ENCODE measurements at places on chromosomes 1 and 21.

DNA sequence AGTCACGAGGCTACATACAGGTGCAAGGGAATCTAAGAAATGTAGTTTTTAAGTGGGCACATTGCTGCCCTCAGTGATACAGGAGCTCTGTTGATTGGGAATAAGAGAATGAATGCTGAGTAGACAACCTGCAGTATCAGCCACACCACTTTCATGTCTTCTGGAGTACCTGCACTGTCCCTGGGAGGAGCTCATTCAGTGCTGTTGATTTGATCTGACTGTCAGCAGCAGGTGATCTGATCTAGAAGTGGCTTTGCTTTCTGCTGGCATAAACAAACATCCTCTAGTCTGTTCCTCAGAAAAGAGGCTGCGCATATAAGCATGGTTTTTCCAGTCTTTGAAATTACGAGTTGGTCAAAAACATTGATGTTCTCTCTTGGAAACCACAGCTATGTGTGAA lies 35.5 kb upstream of the LRRC52 start:
- no peak for DNase-seq

- DNase-seq: no peak
Measured at GRCh38 chr1:203626910-203627246, 246 bp downstream of the ATP2B4 start.

GRCh38 chr1:211944733-211945500 lies 90.4 kb downstream of the INTS7 start:
- no peak for DNase-seq

- DNase-seq: no peak
Measured at GRCh38 chr21:39348040-39348354, 891 bp downstream of the HMGN1 start.

DNA sequence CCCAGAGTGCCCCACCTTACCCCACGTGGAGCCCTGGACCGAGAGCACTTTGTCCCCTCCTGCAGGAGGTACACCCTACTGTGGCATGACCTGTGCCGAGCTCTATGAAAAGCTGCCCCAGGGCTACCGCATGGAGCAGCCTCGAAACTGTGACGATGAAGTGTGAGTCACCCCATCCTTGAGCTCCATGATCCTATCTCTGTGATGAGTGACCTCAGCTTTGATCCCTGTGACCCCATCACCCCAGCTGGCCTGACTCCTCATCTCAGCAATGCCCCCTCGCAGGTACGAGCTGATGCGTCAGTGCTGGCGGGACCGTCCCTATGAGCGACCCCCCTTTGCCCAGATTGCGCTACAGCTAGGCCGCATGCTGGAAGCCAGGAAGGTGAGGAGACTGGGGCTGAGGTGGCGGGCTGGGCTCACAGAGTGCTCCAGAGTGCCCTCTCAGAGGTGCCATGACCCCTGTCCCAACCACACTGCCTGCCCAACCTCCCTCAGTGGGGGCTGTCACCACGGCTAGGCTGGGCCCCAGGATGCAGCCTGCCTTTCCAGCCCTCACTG lies 16.2 kb upstream of the MPL start:
- no peak for DNase-seq

- no peak for DNase-seq
Measured at GRCh38 chr1:109530457-109531087, 9.1 kb upstream of the GPR61 start.

Data from NCI-H2081 treated with DMSO at 0.1 percent for 48 hours (cell line).